T1000 (cell line): ENCODE measurements at places on chromosomes 2 and 18.

GRCh38 chr2:222239091-222239490 is 59.7 kb downstream of the PAX3 start:
- no peak for DNase-seq

DNA sequence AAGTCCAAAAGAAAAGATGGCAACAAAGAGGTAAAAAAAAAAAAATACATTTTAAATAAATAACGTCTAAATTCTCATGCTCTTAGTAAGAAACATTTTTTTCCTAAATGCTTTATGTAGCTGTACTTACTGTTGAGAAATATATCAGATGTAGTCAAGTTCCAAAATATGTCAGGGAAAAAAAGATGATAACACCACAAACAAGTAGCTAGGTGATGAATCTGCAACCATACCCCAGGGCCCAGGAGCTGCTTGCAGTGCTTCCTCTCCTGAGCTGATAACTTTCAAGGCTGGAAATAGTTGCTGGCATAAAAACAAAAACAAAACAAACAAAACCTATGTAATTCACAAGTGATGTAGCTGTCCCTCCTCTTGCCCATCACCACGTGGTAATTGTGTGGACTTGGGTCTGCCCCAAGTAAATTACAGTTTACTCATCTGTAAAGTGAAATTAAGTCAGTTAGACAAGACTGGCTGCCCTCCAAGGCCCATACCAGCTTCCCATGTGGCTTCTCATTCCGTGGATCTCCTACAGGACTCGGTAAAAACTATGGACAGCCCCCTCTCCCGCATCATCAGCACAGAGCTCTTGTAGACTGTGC is 82.6 kb downstream of the SP100 start:
- DNase-seq = no peak

DNA sequence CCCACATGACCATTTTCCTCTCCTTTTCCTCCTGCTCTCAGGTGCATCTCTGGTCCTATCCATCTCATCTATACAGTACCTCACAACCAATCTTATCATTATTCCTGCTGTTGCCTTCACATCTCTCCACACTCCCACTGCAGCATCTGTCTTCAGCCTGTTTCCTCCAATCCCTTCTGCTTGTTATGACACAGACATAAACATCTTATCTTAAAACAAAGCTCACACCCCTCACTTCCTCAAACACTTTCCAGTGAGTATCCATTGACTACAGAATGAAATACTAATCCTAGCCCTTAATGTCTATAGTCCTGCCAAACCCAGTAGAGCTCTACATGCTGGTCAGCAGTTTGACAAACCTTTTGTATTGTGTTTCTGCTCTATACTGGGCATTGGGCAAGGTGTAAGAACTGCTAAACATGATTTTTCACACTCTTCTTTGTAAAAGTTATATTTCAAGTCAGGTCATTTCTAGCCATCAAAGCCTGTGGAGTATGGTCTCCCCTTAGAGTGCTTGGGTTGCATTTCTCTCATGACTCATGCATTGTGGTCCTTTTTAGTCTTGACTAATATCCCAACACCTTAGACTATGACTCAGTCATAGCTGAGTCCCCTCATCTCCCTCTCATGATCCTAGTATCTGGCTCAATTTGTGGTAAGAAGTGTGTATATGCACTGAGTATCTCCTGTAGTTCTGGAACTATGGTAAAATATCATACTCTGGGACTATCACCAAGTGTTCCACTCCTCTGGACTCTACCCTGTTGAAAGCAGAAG is 187.0 kb downstream of the CYRIA start:
- no peak for DNase-seq

GRCh38 chr2:102336502-102336945 is 19.1 kb upstream of the IL18R1 start:
- DNase-seq = no peak

GRCh38 chr2:234512884-234513669 is 16.2 kb upstream of the ARL4C start:
- no peak for DNase-seq

DNA sequence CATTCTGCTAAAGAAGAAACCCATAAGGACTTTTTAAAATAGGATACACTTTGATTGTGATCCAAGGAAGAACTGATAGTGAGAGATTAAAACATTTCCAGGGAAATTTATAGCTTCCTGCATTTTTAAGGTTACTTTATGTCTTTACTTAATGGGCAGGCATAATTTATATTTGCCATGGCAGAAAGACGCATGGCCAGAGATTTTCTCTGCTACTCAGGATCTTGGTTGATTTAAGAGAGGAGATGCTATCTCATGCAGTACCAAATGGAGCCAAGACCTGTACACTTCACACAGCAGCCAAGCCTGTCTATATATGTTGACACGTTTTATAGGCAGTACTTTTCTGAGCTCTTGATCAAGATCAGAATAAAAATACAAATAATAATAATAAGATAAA is 60.9 kb upstream of the NT5C1B start:
- DNase-seq = no peak

GRCh38 chr18:5311301-5311989 is 15.9 kb upstream of the ZBTB14 start:
- no peak for DNase-seq

GRCh38 chr2:237886685-237887481 is 27.5 kb downstream of the RAMP1 start:
- DNase-seq = no peak

DNA sequence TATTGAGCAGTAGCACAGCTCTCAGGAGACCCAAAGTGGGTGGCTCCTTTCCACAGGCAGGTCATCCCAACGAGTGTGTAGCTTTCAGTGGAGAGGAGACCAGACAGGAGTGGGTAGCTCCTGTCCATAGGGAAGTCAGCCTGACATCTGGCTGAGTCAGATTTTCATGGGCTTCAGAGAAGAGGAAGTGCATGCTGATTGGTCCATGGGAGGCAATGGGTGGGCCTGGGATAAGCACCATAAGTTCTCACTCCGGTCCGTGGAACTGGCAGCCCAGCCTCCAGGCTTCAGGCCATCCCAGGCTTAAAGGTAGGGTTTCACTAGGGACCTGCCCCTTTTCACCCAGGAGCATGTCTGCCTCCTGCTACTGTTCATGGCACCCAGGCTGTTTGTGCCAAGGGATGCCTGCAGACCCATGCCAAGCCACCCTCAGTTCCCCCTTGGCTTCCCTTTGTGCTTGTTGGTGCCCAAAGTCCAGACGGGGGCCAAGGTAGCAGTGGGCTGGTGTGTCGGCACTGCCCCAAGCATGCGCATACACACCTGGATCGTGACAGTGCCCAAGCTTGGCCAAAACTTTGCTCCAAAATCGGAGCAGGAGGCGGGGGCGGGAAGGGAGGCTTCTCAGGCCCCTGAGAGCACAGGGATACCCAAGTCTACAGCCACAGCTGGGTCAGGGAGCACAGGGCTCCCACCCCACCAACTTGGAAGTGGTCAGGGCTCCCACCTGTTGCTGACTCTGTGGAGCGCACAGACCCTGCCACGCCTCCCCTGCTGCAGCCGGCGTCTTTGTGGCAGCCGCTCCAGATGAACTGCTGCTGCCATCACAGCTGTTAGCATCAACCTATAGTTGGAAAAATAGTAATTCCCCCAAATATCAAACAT is 26.4 kb downstream of the MARCHF7 start:
- DNase-seq = no peak

GRCh38 chr18:45930963-45931362 is 36.2 kb downstream of the EPG5 start:
- no peak for DNase-seq

GRCh38 chr2:112033600-112033999 is 21.5 kb upstream of the TMEM87B start:
- DNase-seq = no peak

- no peak for DNase-seq
Measured at GRCh38 chr2:37291680-37292079, 33.0 kb downstream of the PRKD3 start.

- no peak for DNase-seq
Measured at GRCh38 chr2:172993931-172994717, 81.5 kb upstream of the MAP3K20 start.

DNA sequence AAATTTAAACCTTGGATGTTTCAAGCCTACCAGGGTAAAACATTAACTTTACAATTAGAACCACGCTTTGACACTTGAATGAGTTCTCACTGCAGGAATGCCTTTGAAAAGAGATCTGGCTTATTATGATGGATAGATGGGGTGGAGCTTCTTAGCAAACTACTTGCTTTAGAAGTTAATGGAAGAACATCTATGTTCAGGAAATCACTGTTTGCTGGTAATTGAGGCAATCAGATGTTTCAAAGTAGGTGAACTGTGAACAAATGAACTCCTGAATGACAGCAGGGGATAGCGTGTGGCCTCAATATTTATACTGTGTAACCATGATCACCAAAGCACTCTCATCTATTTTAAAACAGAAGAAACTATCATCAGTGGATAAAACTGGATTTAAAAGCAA is 383.6 kb downstream of the PIK3C3 start:
- no peak for DNase-seq

GRCh38 chr18:61589053-61589723 is 256.0 kb downstream of the CDH20 start:
- no peak for DNase-seq

DNA sequence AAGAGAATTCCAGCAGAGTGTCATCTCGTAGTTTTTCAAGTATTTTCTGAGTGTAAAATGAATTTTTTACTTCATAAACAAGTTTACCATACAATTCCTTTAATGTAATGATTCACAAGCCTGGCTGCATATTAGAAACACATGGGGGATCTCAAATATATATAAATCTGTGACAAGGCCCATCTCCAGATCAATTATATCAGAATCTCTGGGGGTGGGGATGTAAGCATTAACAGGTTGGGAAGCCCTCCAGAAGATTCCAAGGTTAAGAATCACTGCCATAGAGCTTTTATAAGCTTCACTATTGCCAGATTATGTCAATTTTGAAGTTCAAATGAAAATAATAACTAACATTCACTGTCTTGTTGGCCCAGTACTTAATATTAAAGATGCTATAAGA is 111.2 kb downstream of the BAZ2B start:
- no peak for DNase-seq

DNA sequence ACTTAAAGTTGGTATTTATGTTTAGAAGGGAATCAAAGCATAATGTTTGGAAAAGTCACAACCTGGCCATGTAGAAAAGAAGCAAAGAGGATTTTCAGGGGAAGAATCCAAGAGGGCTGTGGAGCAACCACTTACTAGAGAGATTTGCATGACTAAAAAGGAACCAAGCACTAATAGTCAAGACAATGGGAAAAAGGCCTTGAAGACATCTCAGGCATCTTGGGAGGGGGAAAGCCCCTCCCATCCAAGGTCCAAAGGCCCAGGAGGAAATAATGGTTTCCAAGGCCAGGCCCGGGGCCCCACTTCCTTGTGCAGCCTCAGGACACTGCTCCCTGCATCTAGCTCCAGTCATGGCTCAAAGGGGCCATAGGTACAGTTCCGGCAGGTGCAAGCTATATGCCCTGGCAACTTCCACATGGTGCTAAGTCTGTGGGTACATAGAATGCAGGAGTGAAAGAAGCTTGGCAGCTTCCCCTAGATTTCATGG is 128.1 kb downstream of the EIPR1 start:
- no peak for DNase-seq

DNA sequence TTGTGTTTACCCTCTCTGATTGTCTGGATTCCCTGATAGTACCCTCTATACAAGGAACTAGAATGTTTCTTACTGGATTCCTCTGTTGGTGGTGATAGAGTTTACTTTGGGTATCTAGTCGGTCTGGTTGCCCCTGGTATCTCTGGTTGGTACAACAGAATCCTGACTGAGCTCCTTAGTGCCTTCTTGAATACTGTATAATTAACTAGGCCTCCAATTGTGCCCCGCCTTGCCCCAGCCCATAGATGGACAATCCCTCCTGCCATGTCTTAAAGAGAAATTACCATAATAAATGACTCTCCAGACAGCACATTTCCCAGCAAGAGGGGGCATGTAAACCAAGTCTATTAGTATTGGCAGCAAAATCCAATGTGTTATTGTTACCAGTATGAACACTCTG is 2.3 kb downstream of the SCN1A start:
- DNase-seq = no peak

DNA sequence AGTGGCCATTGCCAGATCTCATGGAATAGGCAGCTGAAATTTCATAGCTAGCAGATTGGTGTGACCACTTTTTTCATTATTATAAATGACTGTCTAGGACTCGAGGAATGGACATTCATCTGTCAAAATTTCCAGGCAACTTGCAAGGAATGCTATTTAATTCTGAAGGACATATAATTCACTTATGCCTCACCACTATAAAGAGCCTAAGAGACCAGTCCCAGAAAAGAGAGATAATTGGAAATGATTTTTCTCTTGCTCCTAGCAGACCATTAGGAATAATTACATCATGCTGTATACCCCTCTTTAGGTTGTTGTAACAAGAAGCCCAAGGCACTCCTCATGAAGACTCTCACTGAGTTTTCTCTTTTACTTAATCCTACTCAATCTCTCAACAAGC is 557.4 kb upstream of the RAB6C start:
- no peak for DNase-seq

GRCh38 chr2:177797808-177798207 is 274.8 kb downstream of the PDE11A start:
- DNase-seq = no peak
